ENCODE measurements at places on chromosomes 13 and 19. TPM values are rescaled to one million over a fixed set of nuclear protein-coding genes. Genes with fewer than 3 reads are reported as not detected.

COL4A1 gene
- total RNA-seq, result not detected

ELSPBP1 gene
- not detected for total RNA-seq

BRME1 gene
- total RNA-seq, result 5.1 TPM

KLK6 gene
- total RNA-seq, result not detected

FFAR2 gene
- total RNA-seq, result not detected

RB1 gene
- total RNA-seq, result 41.8 TPM

NKG7 gene
- total RNA-seq, result 63.6 TPM

GNA15 gene
- total RNA-seq, result 37.4 TPM

All from activated naive CD4-positive, alpha-beta T cell treated with anti-CD3 and anti-CD28 coated beads, Interleukin-2, amount 10 ng/mL, durations not matched to agents 5 hours and 36 hours (primary cell).